Stimulated activated CD4-positive, alpha-beta T cell treated with anti-CD3 and anti-CD28 coated beads, Interleukin-4, amount 100 ng/mL, for 1 hour (primary cell): ENCODE measurements at places on chromosomes 11 and 22.
A peak's percentile ranks its signal among the peaks of the same experiment; 100 is the strongest.

GRCh38 chr11:131802440-131803115 lies 432.2 kb downstream of the NTM start:
- no peak for DNase-seq

- DNase-seq = no peak
Observed at GRCh38 chr11:127478826-127479225, 478.3 kb upstream of the KIRREL3 start.

DNA sequence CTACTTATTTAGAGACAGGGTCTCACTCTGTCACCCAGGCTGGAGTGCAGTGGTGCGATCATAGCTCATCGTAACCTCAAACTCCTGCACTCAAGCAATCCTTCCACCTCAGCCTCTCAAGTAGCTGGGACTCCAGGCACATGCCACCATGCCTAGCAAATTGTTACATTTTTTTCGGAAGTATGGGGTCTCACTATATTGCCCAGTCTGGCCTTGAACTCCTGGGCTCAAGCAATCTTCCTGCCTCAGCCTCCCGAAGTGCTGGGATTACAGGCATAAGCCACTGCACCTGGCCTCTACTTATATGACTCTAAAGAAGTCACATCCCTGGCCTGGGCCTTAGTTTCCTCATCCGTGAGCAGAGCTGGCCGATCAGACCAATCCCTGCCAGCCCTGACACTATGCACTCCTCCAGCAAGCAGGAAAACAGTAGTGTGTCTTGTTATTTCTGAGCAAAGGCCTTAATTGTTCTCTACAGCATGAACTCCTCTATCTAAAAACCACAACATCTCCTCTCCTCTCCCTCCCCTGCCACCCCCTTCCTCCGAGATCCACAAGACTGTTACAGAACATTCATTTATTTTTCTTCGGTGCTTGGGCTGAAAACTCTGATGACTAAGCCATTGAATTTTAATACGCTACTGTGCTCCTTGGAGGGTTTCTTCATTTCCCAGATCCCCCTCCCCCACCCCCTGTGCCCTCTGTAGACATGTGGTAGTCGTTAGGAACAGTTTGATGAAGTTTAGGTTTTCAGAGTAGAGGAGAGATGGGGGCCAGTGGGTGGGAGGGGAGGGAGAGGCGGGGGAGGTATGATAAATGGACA lies 91.5 kb downstream of the ABTB2 start:
- no peak for DNase-seq

GRCh38 chr11:118226781-118227180 lies 2.0 kb upstream of the JAML start:
- DNase-seq = no peak

DNA sequence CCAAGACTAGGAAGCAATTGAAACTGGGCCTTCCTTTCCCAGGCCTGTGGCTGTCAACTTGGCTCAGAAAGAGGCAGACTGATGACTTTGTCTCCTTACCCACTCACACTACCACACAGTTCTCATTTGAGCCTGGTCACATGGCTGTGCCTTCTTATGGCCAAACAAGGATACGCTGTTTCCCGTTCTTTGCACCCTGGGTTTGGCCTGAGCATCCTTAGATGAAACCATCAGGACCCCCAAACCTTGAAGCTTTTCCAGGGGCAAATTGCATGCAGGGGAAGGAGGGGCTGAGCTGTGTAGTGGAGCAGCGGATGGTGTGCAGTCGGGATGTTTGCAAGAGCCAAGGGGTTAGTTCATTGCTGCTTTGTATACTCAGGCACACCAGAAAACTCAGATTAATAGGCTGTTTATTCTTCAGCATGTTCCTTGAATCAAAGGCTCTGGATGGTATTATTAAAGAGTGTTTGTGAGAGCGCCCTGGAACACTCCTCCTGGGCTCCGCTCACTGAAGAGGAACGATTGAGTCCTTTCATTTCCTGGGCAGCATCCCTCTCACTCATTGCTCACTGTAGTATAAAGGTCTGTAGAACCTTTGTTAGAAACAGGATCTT lies 69.8 kb downstream of the ARFGAP2 start:
- no peak for DNase-seq

DNA sequence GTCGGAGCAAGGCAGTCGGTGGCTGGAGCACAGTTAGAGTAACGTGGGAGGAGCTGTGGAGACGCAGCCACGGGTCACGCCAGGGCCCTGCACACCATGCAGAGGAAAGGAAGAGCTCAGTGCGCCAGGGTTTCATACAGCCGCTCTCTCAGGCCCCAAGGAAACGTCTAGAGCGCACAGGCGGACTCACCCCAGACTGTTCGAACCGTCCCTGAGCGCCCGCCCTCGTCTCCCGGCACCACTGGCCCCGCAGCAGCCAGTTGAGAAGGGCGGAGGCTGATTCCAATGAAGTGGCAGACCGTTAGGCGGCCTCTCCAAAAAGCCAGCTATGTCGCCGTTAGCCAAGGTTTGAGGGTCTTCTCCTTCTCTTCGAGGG lies 483 bp upstream of the HYLS1 start:
- peak; percentile 36 for DNase-seq

GRCh38 chr22:48493733-48494132 lies 1333.9 kb downstream of the BRD1 start:
- no peak for DNase-seq

- no peak for DNase-seq
Observed at GRCh38 chr11:71321433-71322191, 69.2 kb upstream of the SHANK2 start.

DNA sequence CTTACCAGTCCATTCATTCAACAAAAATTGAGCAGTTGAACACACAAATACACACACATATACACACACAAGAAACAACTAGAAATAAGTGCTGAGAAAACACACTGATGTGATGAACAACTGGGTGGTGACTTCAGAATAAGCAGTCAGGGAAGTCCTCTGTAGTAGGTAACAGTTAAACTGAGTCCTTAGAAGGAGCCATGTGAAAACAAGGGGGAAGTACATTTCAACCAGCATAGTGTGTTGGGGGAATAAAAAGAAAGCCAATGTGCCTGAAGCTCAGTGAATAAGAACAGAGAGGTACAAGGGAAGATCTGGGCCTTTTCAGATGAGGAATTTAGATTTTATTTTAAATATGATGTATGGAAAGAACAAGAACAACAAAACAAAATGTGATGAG lies 6.8 kb upstream of the TMEM123 start:
- DNase-seq = no peak

DNA sequence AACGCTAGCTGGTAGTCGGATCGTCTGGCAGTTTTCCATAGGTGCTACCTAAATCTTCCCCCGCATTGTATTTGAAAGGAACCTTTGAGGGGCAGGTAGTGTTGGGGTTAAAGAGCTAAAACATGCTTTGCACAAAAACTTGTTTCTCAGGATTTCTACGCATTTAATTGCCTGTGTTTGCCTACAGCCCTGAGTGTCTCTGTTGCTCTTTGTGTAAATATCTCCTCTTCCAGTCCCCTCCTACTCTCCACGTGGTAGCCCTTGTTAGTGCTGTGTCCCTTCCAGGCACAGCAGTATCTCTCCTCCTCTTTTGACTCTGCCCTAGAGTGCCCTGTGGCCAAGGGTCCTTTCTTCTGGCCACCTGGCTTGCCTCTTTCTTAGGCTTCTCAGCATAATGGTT lies 81.7 kb downstream of the BARX2 start:
- DNase-seq = no peak
